Smooth muscle cell of trachea (primary cell): ENCODE measurements at places on chromosomes 3 and 15. TPM values are rescaled to one million over a fixed set of nuclear protein-coding genes. Genes with fewer than 3 reads are reported as not detected.

CEP152 gene
- total RNA-seq: 10.1 and 14.8 TPM in 2 replicates

DNASE1L3 gene
- total RNA-seq: not detected in 2 replicates

PROK2 gene
- total RNA-seq: not detected in 2 replicates

HEMK1 gene
- 13.7 and 20.7 TPM in 2 replicates for total RNA-seq

EPHB3 gene
- 12.4 and 18.0 TPM in 2 replicates for total RNA-seq

ISLR2 gene
- not detected in 2 replicates for total RNA-seq

CKMT1A gene
- total RNA-seq: not detected in 2 replicates

SH2D7 gene
- under 0.01 TPM in 1 of 2 replicates, not detected in the other for total RNA-seq

PPM1L gene
- total RNA-seq: 0.87 and 3.0 TPM in 2 replicates

ATP10A gene
- total RNA-seq: 3.5 and 5.8 TPM in 2 replicates

DUOX1 gene
- under 0.01 and 0.99 TPM in 2 replicates for total RNA-seq

RTP4 gene
- 2.8 and 3.3 TPM in 2 replicates for total RNA-seq

MAP2K5 gene
- total RNA-seq: 7.3 and 9.3 TPM in 2 replicates

SCAANT1 gene
- not detected in 2 replicates for total RNA-seq

NR2E3 gene
- total RNA-seq: 0.29 TPM in 1 of 2 replicates, not detected in the other

COL6A5 gene
- not detected in 2 replicates for total RNA-seq

ACVR2B gene
- 1.8 and 2.0 TPM in 2 replicates for total RNA-seq

ACTC1 gene
- not detected in 2 replicates for total RNA-seq

TTBK2 gene
- total RNA-seq: 8.9 and 11.8 TPM in 2 replicates
